ENCODE measurements at places on chromosomes 2 and 18. TPM values are rescaled to one million over a fixed set of nuclear protein-coding genes. Genes with fewer than 3 reads are reported as not detected.

The UGT1A8 gene
- total RNA-seq: 0.14 TPM

The SCYGR8 gene
- total RNA-seq: not detected

The CD8B2 gene
- total RNA-seq: not detected

The SCYGR4 gene
- total RNA-seq: not detected

The LOXL3 gene
- total RNA-seq: 0.34 TPM

The SPP2 gene
- not detected for total RNA-seq

The CFC1 gene
- not detected for total RNA-seq

The TACR1 gene
- not detected for total RNA-seq

The RAB11FIP5 gene
- total RNA-seq: 23.6 TPM

The GKN2 gene
- not detected for total RNA-seq

The ATP8B1 gene
- 55.8 TPM for total RNA-seq

The WDSUB1 gene
- total RNA-seq: 21.6 TPM

The FEV gene
- total RNA-seq: not detected

The MEMO1 gene
- 35.9 TPM for total RNA-seq

The RPRD1A gene
- 105 TPM for total RNA-seq

The CPS1 gene
- 16.1 TPM for total RNA-seq

The BIN1 gene
- total RNA-seq: 20.8 TPM

The WDR35 gene
- total RNA-seq: 6.5 TPM

The NCOA1 gene
- 11.4 TPM for total RNA-seq

The NPPC gene
- not detected for total RNA-seq

The CACNB4 gene
- total RNA-seq: 0.43 TPM

The GLI2 gene
- 0.07 TPM for total RNA-seq

The CCDC102B gene
- 1.4 TPM for total RNA-seq

The C2orf68 gene
- 11.9 TPM for total RNA-seq

The UPP2 gene
- total RNA-seq: not detected

The EVA1A gene
- total RNA-seq: 5.1 TPM

The ERICH2 gene
- 1.7 TPM for total RNA-seq

The TTN gene
- under 0.01 TPM for total RNA-seq

The POTEI gene
- total RNA-seq: not detected

All from nasal cavity respiratory epithelium epithelial cell of viscerocranial mucosa (primary cell).